Thymus (tissue), 14 donors: ENCODE measurements at places on chromosomes 6 and 20. TPM values are rescaled to one million over a fixed set of nuclear protein-coding genes. Genes with fewer than 3 reads are reported as not detected.

- DNase-seq = no peak
Measured at GRCh38 chr6:146889303-146889702, 290.5 kb downstream of the ADGB start.

DNA sequence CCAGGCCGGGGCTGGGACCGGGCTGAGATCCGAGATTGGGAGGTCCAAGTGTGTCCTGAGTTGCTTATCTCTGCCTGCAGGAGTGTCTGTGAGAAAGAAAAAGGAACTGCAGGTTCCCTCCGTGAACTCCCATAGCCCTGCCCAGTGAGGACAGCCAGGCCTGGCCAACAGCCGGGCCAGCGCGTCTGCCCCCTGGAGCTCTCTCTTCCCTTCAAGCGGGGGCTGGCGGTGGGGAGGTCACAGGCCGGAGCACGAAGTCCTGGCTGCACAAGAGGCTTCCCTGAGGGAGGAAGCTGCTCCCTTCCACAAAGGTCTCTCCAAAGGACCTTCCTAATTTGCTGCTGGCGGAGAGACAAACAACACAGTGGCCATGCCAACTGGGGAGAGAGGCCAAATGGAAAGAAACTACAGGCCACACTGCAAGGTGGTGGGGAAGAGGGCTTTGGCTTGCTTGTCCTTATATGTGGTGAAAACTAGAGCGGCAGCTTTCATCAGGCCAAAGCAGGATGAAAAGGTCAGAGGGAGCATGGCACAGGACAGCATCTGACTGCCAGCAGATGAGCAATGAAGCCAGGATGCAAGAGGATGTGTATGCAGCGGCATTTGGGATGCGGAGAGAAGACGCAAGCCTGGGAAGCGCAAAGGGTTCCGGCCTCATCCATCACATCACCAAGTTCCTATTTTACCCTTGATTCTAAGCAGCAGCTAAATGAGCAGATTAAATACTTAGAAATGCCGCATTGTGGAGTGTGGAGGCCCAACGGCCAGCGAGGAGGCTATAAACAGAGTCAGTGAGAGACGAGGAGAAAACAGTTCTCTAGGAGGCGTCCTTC lies 260.0 kb downstream of the ERMARD start:
- no peak for DNase-seq

DNA sequence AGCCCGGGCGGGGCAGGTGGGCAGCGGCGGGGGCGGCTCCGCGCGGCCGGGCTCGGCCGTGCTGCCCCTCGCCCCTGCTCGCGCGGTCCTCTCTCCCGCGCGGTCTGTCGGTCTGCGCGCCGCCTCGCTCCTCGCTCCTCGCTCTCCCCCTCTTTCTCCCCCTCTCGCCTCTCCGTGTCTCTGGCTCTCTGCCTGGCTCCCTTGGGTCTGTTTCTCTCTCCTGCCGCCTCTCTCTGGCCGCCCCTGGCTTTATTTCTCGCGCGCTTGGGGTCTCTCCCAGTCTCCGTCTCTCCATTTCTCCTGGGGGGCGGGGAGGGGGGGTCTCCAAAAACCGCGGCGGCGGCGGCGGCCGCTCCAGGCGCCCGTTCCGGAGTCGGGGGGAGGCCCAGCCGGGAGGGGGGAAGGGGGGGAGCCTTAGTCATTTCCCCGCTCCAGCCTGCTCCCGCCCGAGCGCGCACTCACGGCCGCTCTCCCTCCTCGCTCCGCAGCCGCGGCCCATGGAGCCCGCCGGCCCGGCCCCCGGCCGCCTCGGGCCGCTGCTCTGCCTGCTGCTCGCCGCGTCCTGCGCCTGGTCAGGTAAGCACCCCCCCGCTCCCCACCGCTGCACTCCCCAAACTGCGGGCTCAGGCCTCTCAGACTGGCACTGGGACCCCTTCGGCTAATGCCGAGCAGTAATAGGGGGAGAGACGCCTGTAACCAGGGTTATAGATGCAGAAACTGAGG lies at the start of gene SIRPA:
Gene SIRPA, plus strand, starts transcription at position 457 of the 723 bp plus-strand sequence. Its CDS starts 41 bp downstream, at position 498.
- no peak for DNase-seq

GRCh38 chr6:50780382-50780781 lies 38.3 kb upstream of the TFAP2B start:
- DNase-seq = no peak

- no peak for DNase-seq
Measured at GRCh38 chr20:19017104-19017690, 195.2 kb upstream of the SLC24A3 start.

DNA sequence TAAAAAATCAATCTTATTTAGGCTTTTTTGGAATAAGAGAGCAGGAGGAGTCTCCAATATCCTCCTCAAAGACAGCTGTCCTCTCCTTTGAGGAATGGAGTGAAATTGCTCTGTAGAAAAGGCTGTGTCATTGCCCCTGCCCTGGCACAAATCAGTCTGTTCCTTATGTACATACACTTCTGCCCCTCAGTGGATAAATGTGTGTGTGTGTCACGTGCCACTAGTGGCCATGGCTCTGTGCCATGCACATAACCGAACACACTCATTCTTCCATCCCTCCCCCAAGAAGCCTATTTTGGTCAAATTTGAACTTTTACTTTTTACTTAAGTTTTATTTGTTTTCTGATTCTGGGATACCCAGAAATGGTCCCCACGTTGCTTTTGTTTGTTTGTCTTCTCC lies 49.2 kb downstream of the ANKS1A start:
- no peak for DNase-seq

The CRISP2 gene
- 0.05 TPM for total RNA-seq

The AHCY gene
- 69.6 TPM for total RNA-seq
